ENCODE measurements at places on chromosomes 7 and 10. TPM values are rescaled to one million over a fixed set of nuclear protein-coding genes. Genes with fewer than 3 reads are reported as not detected.

Gene FOXI2
- not detected for total RNA-seq

GRCh38 chr7:141451232-141451631, 100.0 kb upstream of the AGK start:
- DNase-seq = no peak

GRCh38 chr7:44986218-44987053, 7.6 kb upstream of the MYO1G start:
- DNase-seq = peak; percentile 97

DNA sequence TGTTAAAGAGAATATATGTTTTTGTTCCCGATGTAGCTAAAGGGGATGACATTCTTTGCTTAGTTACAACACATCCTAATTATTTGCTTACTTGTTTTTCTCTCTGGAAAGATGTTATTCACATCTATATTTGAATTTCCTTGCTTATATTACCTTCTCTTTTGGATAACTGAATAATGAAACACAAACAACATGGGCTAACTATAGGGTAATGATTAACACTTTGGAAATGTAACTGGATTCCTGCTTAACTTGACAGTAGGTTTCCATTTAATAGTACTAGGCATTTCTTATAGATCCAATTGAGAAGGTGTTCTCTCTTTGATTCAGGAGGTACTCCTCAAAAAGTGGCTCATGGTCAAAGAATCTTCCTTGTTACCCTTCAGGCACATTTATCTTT, 141.1 kb downstream of the CCSER2 start:
- DNase-seq = no peak

DNA sequence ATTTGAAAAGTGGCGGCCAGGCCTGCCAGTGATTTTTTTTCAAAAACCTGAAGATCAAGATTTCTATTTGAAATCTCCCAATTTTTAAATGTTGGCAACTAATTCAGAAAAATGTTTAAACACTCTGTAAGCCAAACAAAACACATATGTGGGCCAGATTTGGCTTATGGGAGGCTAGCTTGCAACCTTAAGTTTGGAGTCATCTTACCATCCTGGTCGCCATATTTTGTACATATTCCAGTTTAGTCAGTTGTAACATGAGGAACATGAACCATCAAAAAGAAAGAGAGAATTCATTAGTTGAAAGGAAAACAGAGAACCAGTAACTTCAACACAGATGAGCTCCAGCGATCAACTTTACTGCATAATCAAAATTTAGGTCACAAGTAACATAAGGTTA, 115.4 kb downstream of the TMEM26 start:
- DNase-seq = no peak

Gene SFRP5
- total RNA-seq = not detected

GRCh38 chr10:116785282-116785681, 42.9 kb upstream of the HSPA12A start:
- DNase-seq = no peak

Gene SFTPA2
- not detected for total RNA-seq

DNA sequence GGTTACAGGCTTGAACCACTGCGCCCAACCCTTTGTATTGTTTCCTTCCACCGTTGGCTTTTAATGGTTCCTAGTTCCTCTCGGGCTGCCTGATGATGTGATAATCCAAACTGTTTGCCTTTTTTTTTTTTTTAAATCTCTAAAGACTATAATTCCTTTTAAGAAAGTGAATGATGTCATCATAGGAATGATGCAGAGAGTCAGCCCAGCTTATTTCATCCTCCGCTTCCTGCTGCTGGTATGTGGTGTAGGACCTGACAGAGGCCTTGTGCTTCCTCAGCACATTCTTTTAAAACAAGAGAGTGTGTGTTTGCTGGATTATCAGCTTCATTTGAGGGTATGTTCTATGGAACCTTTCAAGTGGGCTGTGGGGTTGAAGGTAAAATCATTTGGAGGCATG, 241.4 kb downstream of the LRMDA start:
- DNase-seq = no peak

DNA sequence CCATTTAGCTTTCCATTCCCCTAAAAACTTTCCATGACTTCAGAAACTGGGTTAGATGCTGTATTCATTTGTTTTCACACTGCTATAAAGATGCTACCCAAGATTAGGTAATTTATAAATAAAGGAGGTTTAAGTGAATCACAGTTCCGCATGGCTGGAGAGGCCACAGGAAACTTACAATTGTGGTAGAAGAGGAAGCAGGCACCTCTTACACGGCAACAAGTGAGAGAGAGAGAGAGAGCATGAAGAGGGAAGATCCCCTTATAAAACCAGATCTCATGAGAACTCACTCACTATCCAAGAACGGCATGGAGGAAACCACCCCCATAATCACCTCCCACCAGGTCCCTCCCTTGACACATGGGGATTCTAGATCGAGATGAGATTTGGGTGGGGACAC, 336.8 kb downstream of the TFEC start:
- DNase-seq = no peak

DNA sequence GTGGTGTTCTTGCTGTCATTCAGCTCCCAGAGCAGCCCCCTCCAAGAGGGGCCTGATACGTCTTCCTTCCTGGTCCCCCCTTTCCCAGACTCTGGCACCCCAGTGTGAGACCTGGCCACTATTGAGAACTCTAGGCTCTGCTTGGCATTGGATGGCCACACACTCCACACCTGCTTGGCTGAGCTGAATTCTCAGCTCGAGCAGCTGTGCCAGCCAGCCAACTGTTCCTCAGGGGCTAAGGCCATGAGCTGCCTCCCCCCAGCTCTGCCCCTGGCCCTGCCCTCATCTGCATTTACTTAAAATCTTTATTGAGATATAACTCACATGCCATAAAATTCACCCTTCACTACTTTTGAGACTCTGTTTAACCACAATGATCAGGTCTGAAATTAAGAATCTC, 6.7 kb downstream of the TLL2 start:
- DNase-seq = no peak

Gene GNGT1
- not detected for total RNA-seq

Gene DGKI
- 16.8 TPM for total RNA-seq

GRCh38 chr7:32890793-32891042, 842 bp downstream of the KBTBD2 start:
- DNase-seq = peak; percentile 23

GRCh38 chr10:132023092-132023811, 41.5 kb upstream of the BNIP3 start:
- peak; percentile 89 for DNase-seq

DNA sequence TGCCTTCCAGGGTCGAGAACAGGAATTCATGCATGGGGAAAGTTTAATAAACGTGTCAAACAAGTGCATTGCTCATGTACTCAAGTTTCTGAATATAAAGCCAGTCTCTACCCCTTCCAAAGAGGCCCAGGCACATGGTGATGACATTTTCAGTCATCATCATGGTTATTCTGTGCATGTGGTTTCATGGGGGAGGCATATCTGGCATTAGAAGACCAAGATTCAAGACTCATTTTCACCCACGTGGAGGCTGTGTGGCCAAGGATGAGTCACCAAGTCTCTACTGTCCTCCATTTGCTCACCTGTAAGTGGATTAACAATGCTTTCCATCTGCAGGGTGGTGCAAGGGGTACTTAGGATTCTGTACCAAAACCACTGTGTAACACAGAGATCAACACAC, 34.0 kb upstream of the CNPY1 start:
- DNase-seq = peak; percentile 42

Gene CYP2C19
- total RNA-seq = not detected

DNA sequence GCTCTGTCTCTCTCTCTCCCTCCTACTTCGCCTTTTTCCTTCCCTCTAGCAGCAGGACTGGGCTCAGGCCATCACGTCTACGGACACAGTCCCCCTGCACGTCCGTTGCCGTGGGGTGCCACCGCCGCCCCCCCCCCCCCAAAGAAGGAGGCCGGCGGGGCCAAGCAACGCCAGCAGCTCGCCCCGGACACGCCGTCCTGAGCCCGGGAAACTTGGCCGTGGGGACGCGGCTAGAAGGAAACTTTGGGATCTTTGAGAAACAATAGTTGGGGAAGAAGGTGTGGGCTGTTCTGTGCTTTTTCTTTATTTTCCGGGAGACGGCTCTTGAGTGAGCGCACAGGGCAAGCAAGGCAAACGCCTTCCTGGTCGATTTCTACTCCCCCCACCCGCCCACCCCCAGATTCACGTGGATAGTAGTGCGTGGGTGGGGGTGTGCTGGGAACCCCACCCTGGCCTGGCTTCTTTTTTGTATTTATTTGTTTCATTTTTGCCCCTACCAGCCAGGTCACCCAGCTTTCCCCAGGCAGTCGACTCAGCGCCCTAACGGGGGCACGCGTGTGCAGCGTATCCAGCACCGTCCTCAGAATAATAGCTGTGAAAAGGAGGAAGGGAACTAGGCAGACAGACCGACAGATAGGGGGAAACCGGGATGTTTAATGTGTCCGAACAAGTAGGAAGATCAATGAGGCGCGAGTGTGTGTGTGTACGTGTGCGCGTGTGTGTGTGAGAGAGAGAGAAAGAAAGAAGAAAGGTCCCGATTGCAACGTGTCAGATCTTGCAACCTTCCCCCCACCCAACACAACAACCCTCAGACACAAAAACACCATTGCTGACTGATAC, 1.4 kb downstream of the MXI1 start:
- DNase-seq = no peak

DNA sequence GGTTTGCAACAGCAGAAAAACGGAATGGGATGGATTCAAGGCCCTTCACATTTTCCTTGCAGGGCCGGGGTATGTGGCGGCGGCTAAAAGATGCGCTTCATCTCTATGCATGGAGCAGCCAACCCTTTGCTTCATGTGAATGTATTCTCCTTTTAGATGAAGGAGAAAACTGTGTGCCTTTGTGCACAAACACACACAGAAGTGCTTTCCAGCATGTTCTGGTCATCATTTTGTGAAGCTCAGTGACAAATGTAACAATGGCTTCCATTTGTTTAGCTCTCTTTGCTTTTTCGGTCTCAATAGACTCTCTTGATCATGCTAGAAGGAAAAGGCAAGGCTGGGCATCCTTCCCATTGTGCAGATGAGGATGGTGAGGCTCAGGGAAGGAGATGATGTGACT, 161.7 kb upstream of the MKI67 start:
- DNase-seq = no peak

Gene GPRIN2
- not detected for total RNA-seq

GRCh38 chr7:16169537-16169936, 251.8 kb downstream of the CRPPA start:
- no peak for DNase-seq

DNA sequence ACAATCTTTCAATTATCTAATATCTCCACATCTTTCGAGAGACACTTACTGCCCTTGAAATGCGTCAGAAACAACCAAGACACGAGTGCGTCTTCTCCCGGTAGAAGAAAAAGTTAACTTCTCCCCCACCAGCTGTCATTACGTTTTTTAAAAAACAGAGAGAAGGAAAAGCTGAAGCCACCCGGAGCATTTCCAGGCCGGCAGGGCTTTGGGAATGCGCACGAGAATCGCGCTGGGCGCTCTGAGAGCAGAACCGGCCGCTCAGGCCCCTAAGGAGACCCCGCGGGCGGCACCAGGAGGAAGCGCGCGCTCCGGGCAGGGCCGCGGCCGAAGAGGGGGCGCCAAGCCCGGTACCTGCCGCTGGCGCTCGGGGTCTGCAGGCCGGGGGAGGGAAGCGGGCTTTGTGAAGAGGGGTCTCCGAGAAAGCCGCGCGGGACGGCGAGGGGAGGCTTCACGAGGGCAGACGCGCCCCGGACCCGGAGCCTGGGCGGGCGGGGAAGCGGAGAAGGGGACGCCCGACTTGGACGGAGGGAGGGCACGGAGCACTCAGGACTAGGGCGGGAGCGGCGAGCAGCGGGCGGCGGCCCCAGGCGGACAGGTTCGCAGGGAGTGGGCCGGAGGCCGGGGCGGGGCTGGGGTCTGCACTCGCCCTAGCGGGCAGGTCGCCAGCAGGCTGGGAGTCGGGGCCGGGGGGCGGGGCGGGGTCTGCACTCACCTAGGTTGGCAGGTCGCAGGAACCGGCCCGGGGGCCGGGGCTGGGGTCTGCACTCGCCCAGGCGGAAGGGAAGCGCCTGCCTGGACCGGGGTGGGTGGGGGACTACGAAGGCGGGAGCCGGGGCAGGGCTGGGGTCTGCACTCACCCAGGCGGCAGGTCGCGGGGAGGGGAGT, 932 bp downstream of the ESYT2 start:
- DNase-seq = no peak

DNA sequence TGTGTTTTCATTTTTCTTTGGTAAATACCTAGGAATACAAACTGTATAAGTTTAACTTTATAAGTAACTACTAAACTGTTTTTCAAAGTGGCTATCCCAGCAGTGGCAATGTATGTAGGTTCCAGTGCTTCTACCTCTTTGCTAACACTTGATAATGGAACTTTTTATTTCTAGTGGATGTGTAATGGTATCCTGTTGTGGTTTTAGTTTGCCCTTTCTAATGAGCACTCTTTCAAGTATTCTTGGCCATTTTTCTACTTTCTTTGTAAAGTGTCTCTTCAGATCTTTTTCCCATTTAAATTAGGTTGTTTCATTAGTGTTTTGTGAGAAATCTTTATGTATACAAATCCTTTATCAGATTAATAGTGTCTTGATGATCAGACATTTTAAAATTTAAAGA, 4.6 kb downstream of the KIF20B start:
- DNase-seq = no peak

DNA sequence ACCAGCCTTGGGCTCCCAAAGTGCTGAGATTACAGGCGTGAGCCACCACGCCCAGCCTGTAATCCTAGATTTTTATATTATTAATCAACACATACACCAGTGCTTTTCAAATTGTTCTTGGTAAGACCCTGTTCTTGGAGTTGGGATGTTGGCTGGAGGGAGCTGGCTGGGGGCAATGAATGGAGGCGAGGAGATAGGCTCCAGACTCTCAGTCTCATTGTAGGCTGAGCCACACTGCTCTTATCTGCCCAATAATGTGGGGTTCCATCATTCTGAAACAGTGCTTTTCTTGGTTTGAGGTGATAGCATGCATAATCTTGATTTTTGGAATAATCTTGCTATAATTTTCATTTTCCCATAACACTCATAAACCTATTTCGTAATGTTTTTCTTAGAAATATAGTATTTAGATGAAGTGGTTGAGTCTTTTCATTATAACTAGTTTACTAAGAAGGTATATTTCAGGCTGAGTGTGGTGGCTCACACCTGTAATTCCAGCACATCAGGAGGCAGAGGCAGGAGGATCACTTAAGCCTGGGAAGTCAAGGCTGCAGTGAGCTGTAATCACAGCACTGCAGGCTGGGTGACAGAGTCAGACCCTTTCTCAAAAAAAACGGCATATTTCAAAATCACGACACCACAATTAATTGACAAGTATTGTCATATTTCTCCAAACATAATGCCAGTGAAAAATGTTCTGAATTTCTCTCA, 65.1 kb upstream of the LYZL2 start:
- DNase-seq = no peak

DNA sequence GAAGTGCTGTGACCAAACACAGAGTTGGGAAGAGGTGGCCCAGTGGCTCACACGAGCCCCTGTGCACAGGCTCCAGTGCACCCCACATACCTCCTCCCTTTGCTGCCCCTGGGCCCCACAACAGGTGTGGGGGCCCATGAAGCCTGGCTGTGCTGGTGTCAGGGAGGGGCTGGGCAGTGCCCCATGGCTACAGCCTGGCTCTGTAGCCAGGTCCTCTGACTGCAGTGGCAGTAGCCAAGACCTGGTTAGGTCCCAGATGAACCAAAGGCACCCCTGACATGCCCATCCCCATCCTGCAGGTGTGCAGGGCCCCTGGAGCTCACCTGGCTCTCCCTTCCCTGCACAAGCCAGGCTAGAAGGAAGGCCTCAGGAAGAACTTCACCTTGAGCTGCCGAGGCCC, 176.3 kb downstream of the GRID1 start:
- DNase-seq = no peak

Gene SH2D4B
- not detected for total RNA-seq
